Renal cortical epithelial cell (primary cell): ENCODE measurements at places on chromosomes 11 and 22. TPM values are rescaled to one million over a fixed set of nuclear protein-coding genes. Genes with fewer than 3 reads are reported as not detected.

The MMP8 gene
- total RNA-seq: not detected in 2 replicates

The TSPAN32 gene
- total RNA-seq: not detected in 2 replicates

GRCh38 chr22:19641254-19641982 is 72.9 kb upstream of the SEPTIN5 start:
- no peak for DNase-seq

The ZP1 gene
- not detected in 2 replicates for total RNA-seq

DNA sequence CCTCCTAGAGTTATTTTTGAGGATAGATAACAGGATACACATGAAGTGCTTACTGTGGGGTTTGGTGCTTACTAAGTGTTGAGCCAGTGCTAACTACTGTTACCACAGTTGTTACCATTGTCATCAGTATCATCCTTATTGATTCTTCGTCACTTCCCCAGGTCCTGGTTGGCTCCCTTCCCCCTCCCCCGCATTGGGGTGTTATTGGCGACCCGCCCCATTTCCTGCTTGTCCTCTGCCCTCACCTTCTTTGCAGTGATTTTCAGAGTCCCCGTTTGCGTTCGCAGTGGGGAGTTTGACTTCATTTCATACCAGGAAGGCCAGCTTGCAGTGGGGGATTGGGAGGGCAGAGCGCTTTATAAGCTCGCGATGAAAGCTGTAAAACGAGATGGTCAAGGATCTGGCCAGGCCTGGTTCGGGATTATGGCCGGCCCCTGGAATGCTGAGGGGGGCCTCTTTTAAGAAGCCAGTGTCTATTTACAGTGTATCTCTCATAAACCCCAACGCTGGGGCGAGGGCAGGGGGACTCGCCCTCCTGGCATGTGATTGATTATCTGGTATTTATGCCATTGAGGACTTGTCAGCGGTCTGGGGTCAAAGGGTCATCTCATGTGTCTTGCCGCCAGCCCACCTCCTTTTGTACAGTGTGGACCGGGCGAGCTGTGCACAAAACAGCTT is 84.6 kb upstream of the NNMT start:
- DNase-seq: no peak
